Activated CD4-positive, alpha-beta T cell treated with anti-CD3 and anti-CD28 coated beads, Interleukin-2, amount 10 ng/mL, durations not matched to agents 7 days and 5 days (primary cell): ENCODE measurements at places on chromosomes 12 and 14. TPM values are rescaled to one million over a fixed set of nuclear protein-coding genes. Genes with fewer than 3 reads are reported as not detected.

DNA sequence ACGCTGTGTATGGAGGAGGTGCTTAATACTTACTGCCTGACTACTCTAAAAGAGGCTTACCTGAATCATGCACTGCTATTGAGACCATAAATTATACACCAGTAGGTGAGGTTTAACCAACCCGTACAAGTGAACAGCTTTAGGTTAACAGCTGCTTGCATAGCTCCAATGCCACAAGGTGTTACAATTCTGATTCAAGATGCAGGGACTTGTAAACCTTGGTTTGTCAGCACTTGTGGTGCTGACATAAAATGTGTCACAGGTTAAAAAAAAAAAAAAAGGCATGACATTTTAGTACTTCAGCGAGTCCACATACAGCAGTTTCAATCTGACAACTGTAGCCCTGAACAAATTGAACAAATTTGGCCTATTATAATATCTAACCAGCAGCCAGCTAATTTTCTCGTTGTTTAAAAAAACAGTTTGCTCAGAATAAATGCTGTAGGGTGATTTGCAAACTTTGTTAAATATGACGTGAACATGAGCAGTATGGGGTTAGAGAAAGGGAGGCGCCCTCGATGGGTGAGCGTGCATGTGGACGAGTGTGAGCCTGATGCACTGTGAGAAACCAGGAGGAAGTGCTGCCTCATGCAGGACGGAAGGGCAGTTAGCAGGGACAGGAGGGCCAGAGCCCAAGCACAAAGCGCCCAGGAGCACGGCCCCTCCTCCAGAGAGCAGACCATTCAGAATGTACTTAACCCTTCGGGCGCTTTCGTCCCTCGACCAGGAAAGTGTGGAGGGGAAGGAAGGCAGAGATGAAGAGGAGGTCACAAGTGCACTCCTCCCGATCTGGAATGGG is 44.7 kb downstream of the TCHP start:
- DNase-seq, result no peak

GRCh38 chr14:34328178-34328577 is 133.9 kb downstream of the SPTSSA start:
- no peak for DNase-seq

DNA sequence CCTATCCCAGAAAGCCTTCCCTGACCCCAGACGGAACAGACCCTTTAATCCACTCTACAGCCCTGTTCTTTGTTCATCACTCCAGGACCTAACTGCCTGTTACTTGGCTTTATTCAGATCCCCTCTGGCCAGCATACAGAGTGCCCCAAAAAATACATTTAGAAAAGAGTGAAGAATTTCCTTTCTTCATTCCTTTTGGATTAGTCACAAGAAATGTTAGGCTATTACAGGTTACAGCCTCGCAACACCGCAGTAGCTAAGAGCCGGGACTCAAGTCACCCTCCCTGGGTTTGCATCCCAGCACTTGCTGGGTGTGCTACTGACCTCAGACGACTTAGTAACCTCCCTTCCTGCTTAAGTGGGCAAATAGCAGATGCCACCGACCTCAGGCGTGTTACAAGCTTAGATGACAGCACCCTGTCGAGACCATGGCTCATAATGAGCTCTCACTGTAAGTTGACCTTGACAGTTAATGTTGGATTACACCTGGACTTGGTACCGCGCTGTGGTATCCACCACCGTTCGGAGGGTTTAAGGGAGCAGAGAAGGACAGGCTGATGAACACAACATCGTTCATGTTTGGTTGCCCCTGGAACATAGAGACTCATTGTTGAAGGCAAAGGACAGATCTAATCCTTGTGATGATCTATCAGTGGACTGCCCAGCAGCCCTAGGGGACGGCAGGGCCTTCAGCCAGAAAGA is 12.9 kb downstream of the GLRX5 start:
- no peak for DNase-seq

SLC7A7 gene
- total RNA-seq, result 0.25 TPM
